ENCODE measurements at places on chromosomes 1 and 21.

- no peak for DNase-seq
Measured at GRCh38 chr1:97245026-97245425, 523.4 kb downstream of the PTBP2 start.

DNA sequence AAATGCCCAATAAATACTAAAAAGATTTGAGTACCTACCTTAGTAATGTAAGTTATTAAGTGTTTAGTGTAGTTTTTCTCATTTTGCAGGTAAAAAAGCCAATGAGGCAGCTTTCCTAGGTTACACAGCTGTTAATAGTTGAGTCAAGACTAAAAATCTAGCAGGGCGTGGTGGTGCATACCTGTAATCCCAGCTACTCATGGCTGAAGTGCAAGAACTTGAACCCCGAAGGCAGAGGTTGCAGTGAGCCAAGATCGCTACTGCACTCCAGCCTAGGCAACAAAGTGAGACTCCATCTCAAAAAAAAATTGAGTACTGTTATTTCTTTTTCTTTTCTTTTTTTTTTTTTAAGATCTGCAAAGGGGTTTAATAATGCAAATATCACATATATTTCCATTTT is 7.7 kb downstream of the YBX1 start:
- no peak for DNase-seq

DNA sequence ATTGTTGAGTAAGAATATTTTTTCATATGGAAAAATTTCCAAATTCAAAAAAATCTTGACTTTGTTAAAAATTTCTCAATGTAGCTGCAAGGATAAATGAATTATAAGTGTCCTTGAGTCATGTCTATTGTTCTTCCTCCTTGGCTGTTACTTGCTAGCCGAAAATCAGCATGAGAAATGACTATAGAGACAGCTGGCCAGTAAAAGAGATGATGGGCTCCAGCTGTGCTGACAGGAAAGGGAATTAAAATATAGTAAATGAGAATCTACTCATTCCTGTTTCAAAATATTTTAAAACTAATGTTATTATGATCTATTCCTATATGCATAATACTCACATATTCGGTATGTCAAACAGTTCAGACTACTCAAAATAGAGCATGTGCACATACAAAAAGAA is 1292.6 kb downstream of the BRINP3 start:
- no peak for DNase-seq

DNA sequence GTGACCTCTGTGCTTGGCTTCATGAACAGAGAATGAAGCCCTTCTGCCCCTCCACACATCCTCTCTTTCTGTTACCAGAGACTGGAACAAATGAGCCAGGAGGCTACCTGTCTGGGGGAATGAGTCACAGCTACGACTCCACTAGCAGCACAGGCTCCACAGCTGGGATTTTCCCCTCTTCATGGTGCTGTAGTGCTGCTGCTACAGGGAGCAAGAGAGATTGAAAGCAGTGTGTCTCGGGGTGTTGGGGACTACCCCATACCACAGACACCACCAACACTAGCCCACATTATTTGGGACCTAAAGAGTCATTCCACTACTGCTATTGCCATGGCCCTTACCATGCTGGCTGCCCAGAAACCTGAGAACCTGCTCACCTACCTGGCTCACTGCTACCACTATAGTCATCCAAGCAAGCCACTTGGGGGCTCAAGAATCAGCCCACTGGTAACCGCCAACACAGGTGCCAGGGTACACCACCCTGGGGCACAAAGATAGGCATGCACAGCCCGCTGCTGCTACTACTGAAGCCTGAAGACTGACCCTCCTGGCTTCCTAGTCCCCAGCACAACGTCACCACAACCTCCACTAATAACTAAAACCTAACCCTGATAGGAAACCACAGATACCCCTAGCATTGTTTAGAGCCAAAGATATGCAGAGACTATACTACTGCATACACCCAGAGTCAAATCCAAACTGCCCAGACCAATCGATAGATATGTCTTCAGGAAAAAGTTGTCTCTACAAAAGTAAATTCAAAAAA is 17.7 kb downstream of the CD1E start:
- DNase-seq, result no peak

GRCh38 chr1:246338546-246338945 is 168.5 kb downstream of the SMYD3 start:
- DNase-seq, result no peak

GRCh38 chr1:155859881-155860871 is 809 bp downstream of the SYT11 start:
- peak; percentile 88 for DNase-seq

Data from NB4 (cell line).